ENCODE measurements at places on chromosomes 6 and 20.

- no peak for DNase-seq
Observed at GRCh38 chr6:169800116-169800667, 48.8 kb downstream of the ERMARD start.

- peak; percentile 90 for DNase-seq
Observed at GRCh38 chr20:32207626-32208498, at the start of the genes PLAGL2 and POFUT1. Gene PLAGL2, minus strand, starts transcription at chr20:32207743. Its CDS starts 5,565 bp downstream, at chr20:32202178. Gene POFUT1, plus strand, starts transcription at chr20:32207880. Its CDS starts 62 bp downstream, at chr20:32207942.

DNA sequence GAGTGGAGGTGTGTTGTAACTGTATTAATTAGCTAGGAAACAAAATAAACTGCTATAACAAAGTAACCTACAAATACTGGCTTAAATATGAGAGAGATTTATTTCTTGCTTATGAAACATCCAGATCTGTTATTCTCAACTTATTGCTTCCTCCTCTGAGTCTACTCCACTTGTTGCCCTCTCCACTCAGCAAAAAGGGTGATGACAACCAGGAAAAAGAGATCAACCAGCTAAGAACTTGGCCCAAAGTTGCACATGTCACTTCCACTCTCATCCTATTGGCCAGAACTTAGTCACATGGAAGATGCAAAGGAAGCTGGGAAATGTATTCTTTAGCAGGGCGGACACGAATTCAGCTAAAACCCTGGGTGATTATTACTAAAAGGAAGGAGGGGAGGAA, 5.2 kb upstream of the TP53RK start:
- DNase-seq = peak; percentile 58

DNA sequence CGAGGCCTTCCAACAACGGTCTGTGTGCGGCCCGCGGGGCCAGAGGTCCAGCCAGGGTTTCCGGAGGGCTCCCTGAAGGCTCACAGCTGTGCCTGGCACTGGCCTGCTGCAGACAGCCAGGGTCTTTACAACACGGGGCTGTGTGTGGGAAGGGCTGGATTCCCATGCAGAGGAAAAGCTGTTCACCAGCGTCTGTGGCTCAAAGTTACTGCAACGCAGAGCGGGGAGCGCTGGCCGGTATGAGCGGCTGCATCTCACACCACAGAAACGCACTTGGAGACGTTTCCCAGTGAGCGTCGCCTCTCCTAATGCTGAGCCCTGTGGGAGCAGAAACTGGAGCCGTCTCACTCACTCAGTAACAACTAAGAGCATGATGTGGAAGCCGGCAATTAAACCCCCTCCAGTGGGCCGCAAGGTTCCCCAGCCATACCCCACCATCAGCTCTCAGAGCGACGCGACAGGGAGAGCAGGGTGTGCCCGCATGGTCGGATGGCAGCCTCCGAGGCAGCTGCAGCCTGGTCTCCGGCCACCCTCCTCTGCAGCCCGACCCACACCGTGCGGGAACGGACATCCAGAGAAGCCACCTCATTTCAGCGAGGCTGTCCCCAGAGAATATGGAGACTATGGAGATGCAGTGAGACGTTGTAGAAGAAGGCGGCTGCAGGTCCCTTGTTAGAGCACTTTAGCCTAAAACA, 42.6 kb downstream of the DLL1 start:
- no peak for DNase-seq

All from fibroblast of skin of right biceps (primary cell).